ENCODE measurements at places on chromosomes 13 and 19.

DNA sequence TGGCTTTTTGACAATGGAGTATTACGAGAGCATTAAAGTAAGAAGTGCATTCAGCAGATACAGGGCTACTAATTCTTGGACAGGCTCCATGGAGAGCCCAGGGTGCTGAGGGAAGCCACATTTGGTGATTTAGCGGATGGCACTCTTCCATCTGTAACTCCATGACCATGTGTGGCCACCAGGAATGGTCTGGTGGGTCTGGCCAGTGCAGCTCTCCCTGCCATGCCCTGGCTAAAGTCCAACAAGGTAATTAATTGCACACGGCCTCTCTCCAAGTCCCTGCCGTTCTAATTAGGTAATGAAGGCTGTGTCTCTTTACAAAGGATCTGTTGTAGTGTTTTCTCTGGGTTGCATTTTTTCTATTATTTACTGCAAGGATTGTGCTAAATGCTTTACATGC, 4.3 kb upstream of the ZFR2 start:
- no peak for DNase-seq

DNA sequence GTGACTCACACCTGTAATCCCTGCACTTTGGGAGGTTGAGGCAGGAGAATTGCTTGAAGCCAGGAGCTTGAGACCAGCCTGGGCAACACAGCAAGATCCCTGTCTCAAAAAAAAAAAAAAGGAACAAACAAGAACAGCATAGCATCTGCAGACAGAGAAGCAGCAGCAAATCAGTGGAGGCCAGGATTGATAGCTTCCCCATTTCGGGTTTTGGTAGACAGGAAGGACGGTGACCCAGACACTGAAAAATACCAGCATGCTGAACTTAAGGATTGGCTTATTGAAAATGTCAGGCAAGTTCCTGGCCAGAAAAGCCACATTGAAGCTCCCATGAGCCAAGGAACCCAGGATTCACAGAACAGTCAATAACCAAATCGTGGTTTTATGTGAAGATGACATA, 3.0 kb downstream of the ZNF490 start:
- DNase-seq: no peak

DNA sequence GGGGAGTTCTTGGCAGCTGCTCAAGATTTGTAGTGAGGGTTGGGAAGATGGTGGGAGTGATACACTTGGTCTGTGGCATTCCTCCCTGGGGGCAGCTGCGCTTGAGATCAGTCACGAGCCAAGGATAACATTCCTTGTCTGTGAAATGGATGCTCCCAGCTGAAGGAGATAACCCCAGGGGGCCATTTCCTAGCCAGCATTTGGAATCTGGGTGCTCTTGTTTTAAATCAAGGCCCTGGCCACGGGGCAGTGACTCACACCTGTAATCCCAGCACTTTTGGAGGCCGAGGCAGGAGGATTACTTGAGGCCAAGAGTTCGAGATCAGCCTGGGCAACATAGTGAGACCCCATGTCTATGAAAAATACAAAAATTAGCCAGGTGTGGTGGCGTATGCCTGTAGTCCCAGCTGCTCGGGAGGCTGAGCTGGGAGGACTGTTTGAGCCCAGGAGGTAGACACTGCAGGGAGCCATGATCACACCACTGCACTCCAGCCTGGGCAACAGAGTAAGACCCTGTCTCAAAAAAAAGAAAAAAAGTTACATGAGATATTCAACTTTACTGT, 4.6 kb downstream of the PKN1 start:
- no peak for DNase-seq

GRCh38 chr13:70385852-70386251, 277.6 kb upstream of the KLHL1 start:
- DNase-seq: no peak

DNA sequence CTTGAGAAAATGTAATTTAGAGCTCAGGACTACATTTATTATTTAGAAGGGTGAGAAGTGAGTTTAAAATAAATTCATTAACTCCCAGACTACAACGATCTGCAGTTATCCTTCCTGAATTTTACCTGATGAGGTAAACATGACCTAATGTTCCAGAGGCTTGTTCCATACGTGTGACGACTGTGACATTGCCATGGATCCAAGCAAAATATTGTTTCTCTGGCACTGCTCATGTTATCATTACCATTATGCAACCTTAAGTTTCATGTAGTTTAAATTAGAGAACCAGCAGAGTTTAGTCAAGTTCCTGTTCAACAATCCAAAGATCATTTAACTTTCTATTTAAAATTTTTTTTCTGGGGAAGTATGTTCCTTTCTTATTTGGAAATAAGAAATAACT, 279.6 kb downstream of the KLF5 start:
- no peak for DNase-seq

DNA sequence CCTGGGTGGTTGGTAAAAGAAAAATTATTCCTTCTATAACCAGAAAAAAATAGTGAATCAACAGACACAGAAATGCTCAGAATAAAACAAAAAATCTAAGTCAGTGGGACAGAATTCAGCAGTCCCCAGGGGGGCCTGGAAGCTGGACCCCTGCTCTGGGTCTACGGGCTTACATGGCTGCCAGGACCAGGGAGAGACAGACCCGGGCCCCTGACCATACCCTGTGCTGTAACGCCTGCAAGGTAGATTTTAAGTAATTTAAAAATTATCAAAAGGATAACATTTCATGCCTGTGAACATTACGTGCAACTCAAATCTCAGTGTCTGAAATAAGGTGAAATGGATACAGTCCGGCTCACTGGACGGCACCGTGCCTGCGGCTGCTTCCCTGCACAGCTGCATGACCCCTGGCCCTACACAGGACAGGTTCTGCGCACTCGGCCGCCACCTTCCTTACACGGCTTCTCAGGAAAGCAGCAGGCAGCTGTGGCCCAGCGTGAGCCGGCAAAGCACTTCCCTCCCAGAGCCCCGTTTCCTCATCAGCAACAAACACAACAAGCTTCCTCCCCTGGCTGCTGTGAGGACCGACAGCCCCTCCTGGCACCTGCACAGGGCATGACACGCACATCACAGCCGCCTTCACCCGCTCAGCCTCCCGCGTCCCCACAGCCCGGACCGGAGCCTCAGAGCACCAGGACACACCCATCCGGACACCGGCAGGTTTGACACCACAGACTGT, 22.2 kb downstream of the RASA3 start:
- no peak for DNase-seq

- no peak for DNase-seq
These were observed 3.2 kb downstream of the ARHGAP35 start for GRCh38 chr19:46863818-46864629.

- DNase-seq: no peak
These were observed 23.1 kb downstream of the FXYD5 start for GRCh38 chr19:35177377-35178274.

Data from frontal cortex (tissue), 4 donors.